ENCODE measurements at places on chromosomes 1 and 21. TPM values are rescaled to one million over a fixed set of nuclear protein-coding genes. Genes with fewer than 3 reads are reported as not detected.
A peak's percentile ranks its signal among the peaks of the same experiment; 100 is the strongest.

GRCh38 chr1:26153966-26154532 is 4.8 kb upstream of the FAM110D start:
- no peaks in the 10 kb centered on the region for H3K36me3 ChIP-seq
- peaks cover 32% of the 10 kb centered on the region for H3K27me3 ChIP-seq
- H3K4me1 ChIP-seq: no peaks in the 10 kb centered on the region
- H3K4me3 ChIP-seq: no peak overlapping the region

DNA sequence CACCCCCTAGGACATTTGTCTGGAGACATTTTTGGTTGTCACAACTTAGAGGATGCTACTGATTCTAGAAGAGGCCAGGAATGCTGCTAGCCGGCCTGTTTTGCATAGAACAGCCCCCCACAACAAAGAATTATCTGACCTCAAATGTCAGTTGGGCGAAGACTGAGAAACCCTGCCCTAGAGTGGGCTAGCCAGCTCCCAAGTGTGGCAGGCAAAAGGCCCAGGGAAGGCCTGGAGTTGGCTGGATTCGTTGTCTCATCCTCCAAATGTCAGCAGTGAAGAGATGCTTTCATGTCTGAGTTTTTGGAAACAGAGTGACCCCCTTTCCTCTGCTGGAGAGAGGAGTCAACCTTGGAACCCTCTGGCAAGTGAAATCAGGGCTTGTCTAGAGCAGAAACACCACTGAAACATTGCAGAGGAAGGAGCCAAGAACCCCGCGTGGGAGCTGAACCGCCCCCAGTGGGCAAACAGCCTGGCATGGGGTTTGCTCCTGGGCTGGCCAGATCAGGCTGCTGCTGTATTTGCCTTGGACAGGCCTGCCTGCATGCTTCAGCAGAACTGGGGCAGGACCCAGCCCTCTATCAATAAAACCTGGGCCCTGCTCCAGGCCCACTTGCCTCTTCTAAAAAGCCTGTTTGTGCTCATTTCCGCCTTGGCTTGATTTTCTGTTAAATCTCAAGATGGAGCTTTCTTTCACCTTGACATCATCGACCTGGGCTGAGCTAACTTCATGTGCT is 32.9 kb downstream of the RASSF5 start:
- no peaks in the 10 kb centered on the region for H3K36me3 ChIP-seq
- peak overlapping the region; percentile 7 for H3K27ac ChIP-seq
- H3K27me3 ChIP-seq: no peaks in the 10 kb centered on the region
- H3K4me1 ChIP-seq: peaks cover 5% of the 10 kb centered on the region

ALPL gene
- total RNA-seq: not detected

SPRR4 gene
- total RNA-seq: not detected

SPATA17 gene
- total RNA-seq: 0.43 TPM

GRCh38 chr1:109397581-109398342 is at the start of gene SORT1:
Gene SORT1 (minus strand): TSS chr1:109397918. CDS start chr1:109397892, 26 bp downstream.
- peak; percentile 80 for DNase-seq
- peak within 1 kb of the TSS; percentile 71 for H3K4me3 ChIP-seq
- peaks cover 8% of the 10 kb centered on the region for H3K4me1 ChIP-seq
- no peaks in the 10 kb centered on the region for H3K27me3 ChIP-seq
- H3K27ac ChIP-seq: no peak within 1 kb of the TSS
- 0 out of 2 replicates have a peak, but pooled peaks cover 10% of the 10 kb centered on the region for H3K36me3 ChIP-seq

GRCh38 chr1:206030714-206031113 is 7.0 kb upstream of the CTSE start:
- DNase-seq: peak; percentile 82
- H3K36me3 ChIP-seq: no peaks in the 10 kb centered on the region

DNA sequence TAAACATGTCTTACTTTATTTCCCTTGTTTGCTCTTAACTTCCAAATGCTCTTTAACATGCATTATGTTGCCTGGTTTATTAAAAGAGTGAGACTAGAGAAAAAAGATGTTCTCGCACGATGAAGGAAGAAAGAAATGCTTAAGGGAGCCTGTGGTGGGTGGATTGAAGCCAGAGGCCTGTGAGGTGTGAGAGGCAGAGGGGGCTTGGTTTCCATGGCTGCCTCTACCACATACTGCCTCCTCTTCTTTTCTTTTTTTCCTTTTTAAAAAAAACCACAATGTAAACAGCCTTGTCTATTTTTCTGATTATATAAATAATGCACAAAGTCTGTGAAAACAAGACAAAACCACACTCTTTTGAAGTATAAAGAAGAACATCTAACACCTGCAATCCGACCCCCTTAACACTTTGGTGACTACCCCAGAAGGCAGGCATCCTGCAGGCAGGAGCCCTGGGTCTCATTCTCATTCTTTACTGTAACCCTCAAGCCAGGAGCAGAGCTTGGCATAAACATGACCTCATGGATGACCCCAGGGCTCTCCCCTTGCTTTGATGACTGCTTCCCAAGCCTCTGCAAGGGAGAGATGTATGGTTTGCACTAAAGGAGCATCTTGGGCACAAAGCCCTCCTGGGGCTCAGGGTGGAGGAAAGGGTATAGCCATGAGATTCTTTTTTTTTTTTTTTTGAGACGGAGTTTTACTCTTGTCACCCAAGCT is 10.1 kb upstream of the PARP1 start:
- H3K4me3 ChIP-seq: no peak overlapping the region
- peaks cover 9% of the 10 kb centered on the region for H3K27me3 ChIP-seq
- H3K36me3 ChIP-seq: no peaks in the 10 kb centered on the region
- DNase-seq: no peak

DNA sequence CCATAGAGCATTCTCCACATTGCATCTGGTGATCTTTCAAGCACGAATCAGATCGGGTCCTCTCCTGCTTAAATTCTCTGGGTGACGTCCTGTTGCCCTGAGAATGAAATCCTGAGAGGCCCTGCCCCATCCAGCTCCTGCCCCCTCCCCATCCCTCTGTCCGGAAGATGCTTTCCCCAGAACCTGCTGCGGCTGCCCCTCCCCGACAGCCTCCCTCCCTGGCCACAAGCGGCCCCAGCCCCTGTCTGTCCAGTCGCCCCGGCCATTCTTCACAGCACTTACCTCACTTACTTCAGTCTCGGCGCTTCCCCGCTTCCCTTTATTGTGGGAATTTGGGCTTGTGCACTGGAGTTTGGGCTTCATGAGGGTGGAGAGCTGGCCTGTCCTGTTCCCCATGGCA is 40.3 kb downstream of the TAS1R2 start:
- peaks cover 8% of the 10 kb centered on the region for H3K27me3 ChIP-seq
- no peaks in the 10 kb centered on the region for H3K4me1 ChIP-seq

RAB42 gene
- 6.1 TPM for total RNA-seq

GRCh38 chr1:42779725-42780124 is 5.1 kb upstream of the TMEM269 start:
- H3K4me1 ChIP-seq: no peaks in the 10 kb centered on the region
- no peak overlapping the region for H3K4me3 ChIP-seq
- H3K36me3 ChIP-seq: peaks cover 19% of the 10 kb centered on the region
- H3K27ac ChIP-seq: no peak overlapping the region
- no peaks in the 10 kb centered on the region for H3K27me3 ChIP-seq
- DNase-seq: no peak

AGPAT3 gene
- 29.3 TPM for total RNA-seq
